Frontal cortex (tissue), 4 donors: ENCODE measurements at places on chromosomes 7 and 10. TPM values are rescaled to one million over a fixed set of nuclear protein-coding genes. Genes with fewer than 3 reads are reported as not detected.

- no peak for DNase-seq
Observed at GRCh38 chr10:118246332-118247295, 95.5 kb downstream of the FAM204A start.

Gene ANKRD2
- not detected for total RNA-seq

DNA sequence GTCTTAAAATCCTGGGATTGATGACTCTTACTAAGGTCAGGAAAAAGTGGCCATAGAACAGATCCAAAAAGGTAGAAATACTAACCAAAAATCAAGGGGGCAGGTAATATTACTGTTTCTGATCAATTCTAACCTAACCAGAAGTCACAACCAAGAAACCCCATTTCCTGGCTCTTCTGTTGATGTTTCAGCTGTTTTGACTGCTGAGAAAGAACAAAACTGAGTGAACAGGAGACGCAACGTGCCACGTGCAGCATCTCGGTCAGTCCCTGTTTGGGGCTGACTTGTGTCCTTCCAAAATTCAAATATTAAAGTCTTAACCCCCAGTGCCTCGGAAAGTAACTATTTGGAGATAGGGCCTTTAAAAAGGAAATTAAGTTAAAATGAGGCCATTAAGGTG is 56.8 kb downstream of the JAZF1 start:
- no peak for DNase-seq

GRCh38 chr7:117612637-117613036 is 132.8 kb downstream of the CFTR start:
- DNase-seq = no peak

- DNase-seq = no peak
Observed at GRCh38 chr10:96995851-96996250, 163.8 kb downstream of the LCOR start.

DNA sequence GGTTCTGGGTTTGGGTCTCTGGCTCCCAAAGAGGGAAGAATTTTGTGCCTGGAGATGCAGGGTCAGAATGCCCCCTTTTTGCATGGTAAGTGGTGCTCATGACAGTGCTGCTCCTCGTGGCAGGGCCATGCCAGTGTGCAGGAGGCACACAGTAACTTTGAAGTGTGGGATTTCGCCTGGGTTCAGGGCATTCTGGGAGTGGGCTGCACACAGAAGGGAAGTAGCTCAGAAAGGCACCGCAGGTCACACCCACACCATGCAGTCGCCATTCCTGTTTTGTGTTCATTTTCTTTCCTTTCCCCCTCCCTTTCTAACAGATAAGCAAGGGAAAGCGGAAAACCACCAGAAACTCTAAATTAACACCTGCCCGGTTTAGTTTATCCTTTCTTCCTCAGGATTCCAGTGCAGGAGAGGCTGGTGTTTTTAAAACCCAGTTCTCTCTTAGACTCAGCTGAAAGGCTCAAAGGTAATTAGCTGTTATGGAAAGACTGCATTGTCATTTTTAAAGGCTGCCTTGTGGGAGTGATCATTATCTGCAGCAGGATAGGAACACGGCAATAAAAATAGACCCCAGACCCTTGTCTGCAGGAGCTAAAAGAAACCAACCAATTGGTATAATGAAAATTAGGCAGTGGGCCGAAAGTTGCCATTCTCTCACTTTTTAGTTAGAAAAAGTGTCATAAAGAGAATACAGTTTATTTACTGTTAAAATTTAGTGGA is 50.2 kb downstream of the EEPD1 start:
- DNase-seq = no peak

GRCh38 chr7:27478084-27478483 is 184.6 kb downstream of the HIBADH start:
- no peak for DNase-seq

GRCh38 chr10:28179006-28179742 is 123.7 kb downstream of the MPP7 start:
- DNase-seq = peak; percentile 4

Gene AVPI1
- 2.4 TPM for total RNA-seq

Gene TCERG1L
- total RNA-seq = 2.0 TPM

Gene PARD3
- 27.7 TPM for total RNA-seq

- DNase-seq = no peak
Observed at GRCh38 chr10:125451319-125451718, 231.6 kb downstream of the TEX36 start.

GRCh38 chr7:139645572-139646523 is 122.4 kb downstream of the CLEC2L start:
- peak; percentile 52 for DNase-seq
